IPS DF 19.7 (cell line): ENCODE measurements at places on chromosomes 2 and 18.

- DNase-seq = no peak
Measured at GRCh38 chr2:200396781-200397242, 90.3 kb downstream of the SPATS2L start.

- no peak for DNase-seq
Measured at GRCh38 chr2:165687426-165688002, 106.5 kb downstream of the GALNT3 start.

- DNase-seq = no peak
Measured at GRCh38 chr2:216850665-216851322, 9.1 kb downstream of the TNP1 start.

GRCh38 chr2:134333646-134334189, 79.8 kb downstream of the MGAT5 start:
- DNase-seq = no peak

GRCh38 chr18:28831476-28831875, 654.5 kb upstream of the CDH2 start:
- DNase-seq = no peak

- no peak for DNase-seq
Measured at GRCh38 chr18:48021273-48021914, 90.9 kb upstream of the SMAD2 start.

DNA sequence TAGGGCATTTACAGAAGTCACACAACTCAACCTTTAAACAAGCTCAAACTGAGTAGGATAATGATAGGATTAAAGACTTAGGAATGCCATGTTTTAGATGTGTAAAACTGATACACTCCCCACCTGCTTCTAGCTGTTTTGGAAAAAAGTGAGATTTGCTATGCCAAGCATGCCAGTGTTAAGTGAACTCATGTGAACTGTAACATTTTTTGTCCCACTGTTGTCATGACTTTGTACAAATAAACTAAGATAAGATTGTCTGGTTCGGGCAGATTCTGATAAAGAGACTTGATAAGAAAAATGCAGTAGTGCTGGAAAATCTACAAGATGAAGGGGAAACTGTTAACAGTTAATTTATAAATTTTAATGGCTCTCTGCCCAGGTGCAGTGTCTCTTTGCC, 66.5 kb downstream of the GLS start:
- DNase-seq = no peak

GRCh38 chr2:222693837-222694236, 22.4 kb downstream of the MOGAT1 start:
- no peak for DNase-seq

DNA sequence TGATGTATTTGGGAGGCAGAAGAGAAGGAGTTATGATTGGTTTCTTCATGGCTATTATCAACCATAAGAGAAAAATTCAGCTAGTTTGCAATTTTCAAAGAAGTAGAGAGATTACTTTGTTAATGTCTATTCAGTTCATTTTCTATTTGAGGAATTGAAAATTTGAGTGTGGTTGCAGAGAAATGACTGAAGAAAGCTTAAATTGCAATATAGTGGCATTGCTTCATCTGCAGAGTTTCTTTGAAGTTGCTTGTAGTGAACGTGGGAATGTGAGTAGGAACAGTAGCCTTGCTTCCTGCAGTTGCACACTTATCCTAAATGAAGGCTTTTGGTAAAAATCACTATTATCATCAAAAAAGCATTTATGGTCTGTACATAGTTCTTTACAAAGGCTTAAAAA, 14.7 kb upstream of the CYRIA start:
- no peak for DNase-seq

- DNase-seq = no peak
Measured at GRCh38 chr2:77013953-77014352, 508.2 kb downstream of the LRRTM4 start.

GRCh38 chr2:37306024-37306423, 18.6 kb downstream of the PRKD3 start:
- DNase-seq = no peak

DNA sequence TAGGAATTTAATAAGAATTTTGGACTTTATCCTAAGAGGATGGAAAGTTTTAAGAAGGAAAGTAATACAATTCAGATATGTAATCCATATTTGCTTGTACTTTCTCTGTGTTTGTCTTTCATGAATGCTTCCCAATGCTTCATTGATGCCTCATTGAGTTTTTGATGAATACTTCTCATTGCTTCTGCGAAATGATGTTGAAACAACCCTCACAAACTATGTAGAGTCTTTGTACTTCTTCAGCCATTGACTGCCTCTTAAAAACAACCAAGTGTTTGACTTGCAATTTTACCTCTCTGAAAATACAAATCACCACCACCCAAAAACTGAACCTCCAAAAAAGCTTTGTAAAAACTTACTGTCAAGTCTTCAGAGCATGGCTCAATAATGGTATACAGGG, 424.1 kb downstream of the ERBB4 start:
- DNase-seq = no peak

DNA sequence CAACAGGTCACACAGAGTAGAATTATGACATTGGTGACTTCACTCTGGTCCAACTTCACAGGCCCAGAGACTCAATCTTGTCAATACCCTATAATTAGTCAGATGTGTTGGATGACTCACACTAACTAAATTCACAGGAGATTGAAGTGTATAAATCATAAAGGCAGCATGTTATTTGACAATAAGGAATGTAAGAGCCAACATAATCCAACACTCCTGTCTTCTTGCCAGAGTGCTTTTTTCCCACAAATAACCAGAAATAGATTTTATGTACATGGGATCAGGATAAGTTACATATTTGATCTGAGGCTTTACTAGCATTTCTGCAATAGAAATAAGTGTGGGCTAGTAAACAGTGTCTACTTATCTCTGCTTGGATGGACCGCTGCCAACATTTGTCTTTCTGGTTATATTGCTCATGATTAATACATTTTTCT, 42.2 kb upstream of the ZSWIM2 start:
- no peak for DNase-seq

- DNase-seq = no peak
Measured at GRCh38 chr2:180787330-180787729, 193.1 kb upstream of the UBE2E3 start.

GRCh38 chr18:56285387-56286065, 352.9 kb downstream of the TXNL1 start:
- no peak for DNase-seq

- no peak for DNase-seq
Measured at GRCh38 chr2:101751875-101752619, 54.5 kb downstream of the MAP4K4 start.

DNA sequence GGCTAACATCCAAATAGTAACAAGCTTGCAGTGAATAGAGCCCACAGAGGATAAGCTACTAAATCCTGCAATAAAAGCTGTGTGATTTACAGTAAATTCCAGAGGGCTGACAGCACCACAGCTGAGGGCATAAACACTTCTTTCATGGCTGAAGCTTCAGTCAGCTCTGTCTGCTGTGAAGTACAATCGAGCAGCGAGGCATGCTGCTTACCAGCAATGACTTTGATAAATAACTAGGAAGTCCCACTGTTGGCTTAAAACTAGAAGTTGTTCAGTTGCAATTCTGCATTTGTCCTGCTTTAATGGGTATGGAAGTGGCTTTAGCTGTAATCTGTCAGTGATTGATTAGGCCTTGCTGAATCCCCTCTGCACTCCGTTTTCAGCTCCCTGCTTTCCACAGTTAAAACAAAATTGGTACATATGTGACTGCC, 65.2 kb upstream of the FIGN start:
- no peak for DNase-seq

DNA sequence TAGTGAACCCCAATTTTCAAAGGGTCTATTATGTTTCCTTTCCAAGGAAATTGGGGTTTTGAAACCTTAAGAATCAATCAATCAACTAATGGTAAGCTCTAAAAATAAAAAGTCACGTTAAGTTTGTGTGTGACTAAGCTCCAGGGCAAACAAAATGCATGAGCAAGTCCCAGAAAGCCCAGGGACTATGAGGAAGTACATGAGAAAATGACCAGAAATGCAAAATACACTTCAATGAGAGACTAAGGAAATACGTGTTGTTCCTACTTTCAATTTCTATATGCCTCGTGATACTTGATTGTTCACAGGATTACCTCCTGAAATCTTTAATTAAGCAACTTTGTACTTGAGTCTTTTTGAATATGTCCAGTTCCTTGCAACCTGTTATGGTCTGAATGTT, 684.4 kb upstream of the SYT4 start:
- no peak for DNase-seq

- DNase-seq = no peak
Measured at GRCh38 chr2:234843411-234843810, 108.4 kb upstream of the SH3BP4 start.

DNA sequence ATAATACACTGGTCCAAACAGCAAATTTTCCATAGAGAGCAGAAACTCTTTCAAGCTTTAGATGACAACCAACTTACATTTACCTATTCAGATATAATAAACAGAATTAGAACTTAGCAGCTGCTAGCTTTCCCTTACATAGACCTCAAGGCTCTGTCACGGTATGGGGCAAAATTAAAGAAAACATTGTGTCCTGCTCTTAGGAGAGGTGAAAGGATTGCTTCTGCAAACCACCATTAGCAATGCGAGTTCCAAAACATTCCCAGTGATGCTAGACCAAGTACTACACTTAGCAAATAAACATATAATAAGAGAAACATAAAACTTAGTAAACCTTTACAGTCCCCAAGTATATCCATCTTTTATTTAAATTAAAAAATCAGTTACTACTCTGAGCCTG, 183.3 kb downstream of the CAMKMT start:
- no peak for DNase-seq

GRCh38 chr2:65019675-65020195, 30.5 kb downstream of the SLC1A4 start:
- no peak for DNase-seq

- DNase-seq = no peak
Measured at GRCh38 chr2:133574620-133575019, 6.4 kb upstream of the NCKAP5 start.

- no peak for DNase-seq
Measured at GRCh38 chr2:46327627-46328026, 30.4 kb downstream of the EPAS1 start.

DNA sequence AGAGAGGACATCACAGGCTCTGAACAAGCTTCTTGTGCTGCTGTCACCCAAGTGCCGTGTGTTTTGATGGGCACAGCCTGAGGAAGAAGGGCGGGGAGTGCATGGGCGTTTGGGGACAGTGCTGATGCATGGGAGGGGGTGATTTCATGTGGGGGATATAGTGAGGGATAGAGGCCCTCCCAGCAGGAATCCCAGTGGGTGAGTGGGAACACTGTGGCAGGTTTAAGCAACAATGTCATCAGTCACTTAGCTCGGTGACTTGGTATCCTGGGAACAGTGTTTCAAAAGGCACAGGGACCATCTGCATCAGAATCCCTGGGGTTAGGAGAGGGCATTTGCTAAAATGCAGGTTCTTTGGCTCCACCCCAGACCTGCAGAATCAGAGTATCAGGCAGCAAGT, 609 bp downstream of the SIGLEC15 start:
- no peak for DNase-seq

DNA sequence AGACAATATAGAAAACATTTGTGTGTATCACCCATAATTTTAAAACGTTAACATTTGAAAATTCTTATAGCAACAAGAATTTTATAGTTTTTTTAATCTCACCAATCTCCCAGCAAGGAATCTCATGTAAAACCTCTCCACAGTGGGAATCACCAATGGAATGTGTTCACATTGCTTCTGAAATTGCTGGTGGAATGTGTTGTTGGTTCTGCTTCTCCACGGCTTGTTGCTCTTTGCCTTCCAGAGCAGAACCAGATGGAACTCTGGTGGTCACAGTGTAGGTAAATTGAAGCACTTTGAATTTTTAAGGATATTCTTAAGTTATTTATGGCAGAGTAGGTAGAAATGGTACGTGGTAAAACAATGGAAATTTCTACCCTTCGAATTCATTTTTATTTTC, 35.1 kb downstream of the DCAF17 start:
- DNase-seq = no peak
